CD4-positive, alpha-beta T cell treated with Interleukin-15 for 4 hours (primary cell): ENCODE measurements at places on chromosomes 6 and 20.
A peak's percentile ranks its signal among the peaks of the same experiment; 100 is the strongest.

GRCh38 chr20:61730631-61731362 lies 334.9 kb downstream of the TAF4 start:
- no peak for DNase-seq

GRCh38 chr6:161676586-161676985 lies 402.7 kb upstream of the AGPAT4 start:
- no peak for DNase-seq

GRCh38 chr6:5246141-5247097 lies 14.3 kb downstream of the LYRM4 start:
- DNase-seq = no peak

DNA sequence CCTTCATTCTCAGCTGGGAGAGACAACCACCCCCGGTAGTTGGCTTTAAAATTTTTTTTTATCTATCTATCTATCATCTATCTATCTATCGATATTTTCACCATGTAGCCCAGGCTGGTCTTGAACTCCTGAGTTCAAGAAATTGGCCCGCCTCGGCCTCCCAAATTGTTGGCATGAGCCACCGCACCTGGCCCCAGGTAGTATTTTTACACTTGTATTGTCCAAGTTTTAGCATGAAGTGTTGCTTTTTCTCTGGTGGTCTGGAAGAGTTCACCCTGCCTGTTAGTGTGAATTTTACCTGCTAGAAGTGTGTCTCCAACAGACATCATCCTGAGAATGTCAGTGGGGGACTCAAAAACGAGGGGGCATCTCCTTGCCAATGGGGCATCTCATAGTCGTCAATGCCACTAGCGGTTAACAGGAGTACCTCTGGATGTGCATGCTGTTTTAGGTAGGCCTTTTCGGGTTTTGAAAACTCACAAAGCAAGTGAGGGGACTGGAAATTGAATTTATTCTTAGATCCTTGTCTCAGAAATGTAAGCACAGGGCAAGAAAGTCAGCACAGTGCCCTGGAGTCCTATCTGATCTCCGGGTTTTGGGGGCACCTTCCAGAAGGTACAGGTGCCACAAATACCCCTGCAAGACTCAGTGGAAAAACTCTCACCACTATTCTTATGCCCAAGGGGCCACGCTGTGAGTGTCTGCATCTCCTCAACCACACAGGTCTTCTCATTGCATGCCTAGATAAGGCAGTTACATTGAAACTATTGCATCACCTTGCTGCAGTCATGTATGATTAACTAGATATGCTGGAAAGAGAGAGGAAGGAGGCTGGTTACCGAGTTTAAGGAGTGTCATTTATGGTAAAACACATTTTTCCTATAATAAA lies 37.1 kb downstream of the TNFAIP3 start:
- DNase-seq = no peak

DNA sequence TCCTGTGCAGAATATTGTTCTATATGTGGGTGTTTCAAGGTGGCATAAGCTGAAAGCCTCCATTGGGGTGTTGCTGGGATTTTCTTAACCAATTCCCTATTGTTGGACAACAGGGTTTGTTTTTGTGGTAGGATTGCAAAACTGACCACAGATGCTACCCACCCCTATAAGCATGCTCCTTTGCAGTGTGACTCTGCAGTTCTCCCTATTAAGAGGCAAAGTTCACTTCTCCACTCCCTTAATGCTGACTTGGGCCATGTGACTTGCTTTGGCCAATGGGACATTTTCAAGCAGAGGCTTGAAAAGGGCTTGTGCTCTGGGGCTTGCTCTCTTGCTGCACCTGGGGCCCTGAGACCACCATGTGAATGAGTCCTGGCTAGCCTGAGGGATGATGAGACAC lies 8.5 kb upstream of the ANGPT4 start:
- DNase-seq = no peak

- DNase-seq = peak; percentile 20
Measured at GRCh38 chr20:1330075-1330830, 1.3 kb upstream of the SDCBP2 start.

- DNase-seq = no peak
Measured at GRCh38 chr6:143507358-143508145, 4.0 kb downstream of the FUCA2 start.

- no peak for DNase-seq
Measured at GRCh38 chr6:73043446-73043845, 181.8 kb downstream of the KHDC1L start.

DNA sequence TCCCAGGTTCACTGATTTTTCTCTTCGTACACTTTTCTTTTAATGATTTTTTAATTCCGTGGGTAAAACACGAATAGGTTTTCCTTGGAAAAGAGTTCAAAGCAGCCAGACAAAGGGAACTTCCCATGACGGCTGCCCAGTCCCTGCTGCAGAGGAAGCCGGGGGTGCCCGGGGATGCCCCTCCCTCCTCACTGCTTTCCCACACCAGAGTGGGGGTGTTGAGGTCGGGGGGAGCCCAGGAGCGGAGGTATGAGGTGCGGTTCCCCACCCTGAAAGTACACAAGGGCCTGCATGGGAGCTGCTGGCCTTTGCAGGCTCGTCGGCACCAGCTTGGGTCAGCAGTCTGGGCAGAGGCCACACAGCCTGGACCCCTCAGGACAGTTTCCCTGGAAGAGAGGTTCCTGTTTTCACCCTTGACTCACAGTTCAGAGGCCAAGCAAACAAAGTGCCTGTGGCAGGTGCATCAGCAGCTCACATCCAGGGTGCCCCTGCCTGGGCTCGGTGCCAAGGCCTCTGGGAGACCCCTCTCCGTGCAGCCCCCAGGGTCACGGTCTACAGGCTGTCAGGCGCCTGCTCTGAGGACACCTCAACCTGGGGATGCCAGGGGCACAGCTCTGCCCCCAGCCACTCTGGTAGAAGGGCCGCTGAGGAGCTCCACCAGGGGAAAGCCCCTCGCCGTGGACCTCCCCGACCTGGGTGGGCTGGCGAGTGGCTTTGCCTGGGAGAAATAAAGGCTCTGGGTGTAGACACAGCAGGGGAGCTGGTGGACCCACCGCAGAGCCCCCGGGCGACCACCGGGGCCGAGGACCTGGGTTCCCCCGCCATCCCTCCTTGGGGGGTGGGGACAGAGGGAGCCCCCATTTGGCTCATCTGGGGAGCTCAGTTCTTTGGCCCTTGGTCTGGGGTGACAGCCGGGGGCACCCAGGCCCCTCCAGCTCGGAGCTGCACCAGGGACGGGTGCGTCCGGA lies 15.4 kb upstream of the CHRNA4 start:
- no peak for DNase-seq

- DNase-seq = no peak
Measured at GRCh38 chr6:321536-322258, 29.4 kb downstream of the DUSP22 start.

DNA sequence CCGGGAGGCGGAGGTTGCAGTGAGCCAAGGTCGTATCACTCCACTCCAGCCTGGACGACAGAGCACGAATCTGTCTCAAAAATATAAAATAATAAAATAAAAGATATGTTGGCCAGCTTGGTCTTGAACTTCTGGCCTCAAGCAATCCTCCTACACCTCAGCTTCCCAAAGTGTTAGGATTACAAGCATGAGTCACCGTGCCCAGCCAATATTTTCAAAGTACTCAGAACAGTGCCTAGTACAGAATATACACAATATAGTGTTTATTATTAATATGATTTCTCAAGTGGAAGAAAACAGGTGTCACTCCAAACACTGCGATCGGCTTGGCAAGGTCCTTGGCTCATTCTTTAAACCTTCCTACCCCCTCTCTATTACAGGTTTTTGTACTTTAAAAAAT lies 3.1 kb downstream of the FAM210B start:
- no peak for DNase-seq

- DNase-seq = peak; percentile 31
Measured at GRCh38 chr6:30533460-30534294, 22.6 kb downstream of the GNL1 start.

DNA sequence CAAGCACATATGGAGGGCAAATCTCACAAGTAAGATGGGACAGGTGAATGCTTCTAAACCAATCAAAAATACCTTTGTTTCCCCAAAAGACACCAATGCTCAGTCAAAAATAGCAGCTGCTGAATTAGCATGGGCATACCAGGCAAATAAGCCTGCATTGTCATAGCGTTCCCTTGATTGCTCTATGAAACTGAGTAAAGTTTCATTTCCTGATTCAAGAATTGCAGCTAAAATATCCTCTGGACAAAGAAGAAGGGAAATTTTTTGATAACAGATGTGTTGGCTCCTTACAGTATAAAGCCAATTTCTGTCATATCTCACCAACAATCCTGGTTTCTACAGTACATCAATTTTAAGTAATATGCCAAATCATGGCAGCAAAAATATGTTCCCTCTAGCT lies 3.3 kb upstream of the TMEM14A start:
- no peak for DNase-seq

DNA sequence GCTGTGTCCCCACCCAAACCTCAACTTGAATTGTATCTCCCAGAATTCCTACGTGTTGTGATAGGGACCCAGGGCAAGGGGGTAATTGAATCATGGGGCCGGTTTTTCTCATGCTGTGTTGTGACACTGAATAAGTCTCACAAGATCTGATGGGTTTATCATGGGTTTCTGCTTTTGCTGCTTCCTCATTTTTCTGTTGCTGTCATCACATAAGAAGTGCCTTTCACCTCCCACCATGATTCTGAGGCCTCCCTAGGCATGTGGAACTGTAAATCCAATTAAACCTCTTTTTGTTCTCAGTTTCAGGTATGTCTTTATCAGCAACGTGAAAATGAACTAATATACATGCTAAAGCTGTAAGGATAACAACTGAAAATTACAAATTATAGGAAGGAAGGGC lies 88.3 kb downstream of the CDYL start:
- DNase-seq = no peak

- no peak for DNase-seq
Measured at GRCh38 chr20:24795436-24795835, 153.6 kb upstream of the CST7 start.
